ENCODE measurements at places on chromosomes 5 and 9.

DNA sequence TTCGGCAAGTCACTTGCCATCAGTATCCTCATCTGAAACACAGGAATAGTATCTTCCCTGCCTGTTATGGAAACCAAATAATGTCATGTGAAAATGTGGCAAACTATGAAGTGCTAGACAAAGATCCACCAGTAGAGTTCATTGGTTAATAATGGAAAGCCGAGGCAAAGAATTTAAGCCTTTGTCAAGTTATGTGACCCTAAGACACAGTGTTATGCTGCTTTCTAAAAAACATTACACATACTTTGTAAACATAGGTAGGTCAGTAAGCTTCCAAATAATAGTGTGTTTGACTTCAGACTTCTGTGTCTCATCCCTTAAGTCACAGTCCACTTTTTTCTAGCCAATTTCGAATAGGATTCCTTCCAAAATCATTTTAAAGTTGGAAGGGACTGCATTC, 6.0 kb downstream of the PTAR1 start:
- no peak for DNase-seq

- DNase-seq, result no peak
Measured at GRCh38 chr9:113807173-113808061, 68.7 kb upstream of the ZNF618 start.

DNA sequence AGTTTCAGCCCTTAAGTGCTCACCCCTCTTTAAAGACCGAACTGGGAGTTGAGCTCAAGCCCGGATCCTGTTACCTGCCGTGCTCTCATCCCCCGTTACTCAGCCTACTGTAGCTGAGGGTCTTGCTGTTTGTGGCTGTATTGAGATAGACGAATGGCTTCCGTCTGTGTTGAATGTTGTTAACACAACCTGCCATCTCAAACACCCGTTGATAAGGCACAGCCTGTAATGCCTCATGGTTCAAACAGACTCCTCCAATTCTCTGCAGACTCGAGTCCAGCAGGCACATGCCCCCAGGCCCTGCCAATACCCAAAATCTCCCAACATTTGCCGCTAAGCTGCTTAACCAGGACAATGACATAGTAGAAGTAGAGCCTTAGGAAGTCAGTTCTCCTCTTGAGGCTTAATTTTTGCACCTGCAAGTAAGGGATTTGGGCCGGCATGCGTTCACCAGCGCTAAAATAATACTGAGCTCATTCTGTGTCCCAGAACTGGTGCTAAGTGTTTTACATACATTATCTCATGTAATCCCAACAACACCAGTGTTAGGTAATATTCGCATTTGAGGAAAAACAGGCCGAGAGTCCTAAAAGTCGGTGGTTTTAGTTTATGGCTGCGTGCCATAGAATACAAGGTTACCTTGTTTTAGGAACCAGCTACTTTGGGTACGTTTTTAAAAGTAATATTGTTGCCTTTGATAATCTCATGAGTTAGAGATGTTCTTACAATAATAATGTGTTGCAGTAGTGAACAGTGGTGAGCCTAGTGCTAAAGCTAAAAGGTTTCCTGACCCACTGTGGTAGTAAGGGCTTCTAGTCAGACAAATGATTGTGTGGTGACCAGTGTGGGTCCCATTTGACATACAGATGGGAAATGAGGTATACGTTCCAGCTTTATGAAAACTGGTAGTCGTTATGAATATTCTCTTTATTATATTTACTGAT, 1.5 kb upstream of the RFX3 start:
- DNase-seq, result no peak

DNA sequence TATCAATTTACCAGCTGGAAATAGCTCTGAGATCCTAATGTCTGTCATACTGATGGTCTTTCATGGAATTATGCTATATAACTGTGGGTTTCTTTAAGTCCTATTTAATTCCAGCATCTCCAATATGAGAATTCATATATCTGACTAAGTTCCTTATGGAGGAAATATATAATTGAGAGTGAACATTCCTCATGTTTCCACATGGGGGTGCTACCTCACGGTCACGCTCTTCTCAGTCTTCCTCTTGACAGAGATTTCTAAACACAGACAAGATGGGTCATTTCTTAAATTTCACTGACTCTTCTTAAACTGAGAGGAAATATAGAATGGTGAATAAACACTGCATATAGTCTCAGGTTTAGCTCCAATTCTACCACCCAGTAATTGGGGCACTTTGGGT, 212.1 kb downstream of the SLF1 start:
- no peak for DNase-seq

DNA sequence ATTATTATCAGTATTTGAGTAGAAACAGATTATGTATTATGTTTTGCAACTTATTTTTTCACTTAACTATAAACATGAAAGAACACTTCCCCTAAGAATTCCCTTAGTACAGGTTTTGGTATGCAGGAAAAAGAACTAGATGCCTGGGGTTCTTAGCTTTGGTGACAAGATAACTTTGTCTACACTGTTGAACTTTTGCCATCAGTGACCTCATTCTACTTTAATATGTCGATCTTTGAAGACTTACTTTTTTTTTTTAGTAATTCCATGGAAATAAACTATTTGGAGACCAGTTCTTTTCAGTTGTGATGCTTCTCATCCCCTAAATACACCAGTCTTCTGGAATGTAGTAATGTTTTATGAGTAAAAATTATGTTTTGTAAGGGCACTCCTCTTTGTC, 34.3 kb downstream of the ZNF462 start:
- no peak for DNase-seq

DNA sequence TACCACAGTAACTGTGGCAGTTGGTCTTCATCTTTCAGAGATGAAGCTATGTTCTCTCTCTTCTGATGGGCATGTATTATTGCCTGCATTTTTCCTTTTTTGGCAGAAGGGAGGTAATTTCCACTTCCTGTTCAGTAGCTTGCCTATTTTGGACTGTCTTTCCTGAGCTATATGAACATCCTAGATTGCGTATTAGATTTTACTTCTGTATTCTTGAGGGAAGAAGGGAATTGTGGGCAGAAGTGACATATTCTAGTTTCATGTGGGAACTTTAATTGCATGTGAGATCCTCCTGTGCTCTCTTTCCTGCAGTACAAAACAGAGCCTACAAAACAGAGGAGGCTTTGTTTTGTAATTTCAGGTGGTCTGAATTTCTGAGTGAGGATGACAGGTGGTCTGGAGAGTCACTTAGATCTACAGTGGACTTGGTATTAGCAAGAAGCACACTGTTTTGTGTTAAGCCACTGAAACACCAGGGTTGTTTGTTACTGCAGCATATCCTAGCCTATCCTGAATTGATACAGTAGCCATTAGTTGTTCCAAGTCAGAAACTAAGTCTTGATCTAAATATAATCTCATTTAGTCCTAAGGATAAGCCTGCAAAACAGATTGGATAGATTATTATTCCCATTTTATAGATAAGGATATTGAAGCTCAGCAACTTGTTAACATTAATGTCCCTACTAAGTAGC, 68.1 kb downstream of the AOPEP start:
- no peak for DNase-seq

GRCh38 chr9:77455312-77455927, 192.7 kb downstream of the GNA14 start:
- peak; percentile 10 for DNase-seq

GRCh38 chr9:83965350-83966208, 14.4 kb downstream of the HNRNPK start:
- no peak for DNase-seq

- no peak for DNase-seq
Measured at GRCh38 chr5:61328791-61329549, 3.1 kb upstream of the ZSWIM6 start.
